ENCODE measurements at places on chromosomes 4 and X.

DNA sequence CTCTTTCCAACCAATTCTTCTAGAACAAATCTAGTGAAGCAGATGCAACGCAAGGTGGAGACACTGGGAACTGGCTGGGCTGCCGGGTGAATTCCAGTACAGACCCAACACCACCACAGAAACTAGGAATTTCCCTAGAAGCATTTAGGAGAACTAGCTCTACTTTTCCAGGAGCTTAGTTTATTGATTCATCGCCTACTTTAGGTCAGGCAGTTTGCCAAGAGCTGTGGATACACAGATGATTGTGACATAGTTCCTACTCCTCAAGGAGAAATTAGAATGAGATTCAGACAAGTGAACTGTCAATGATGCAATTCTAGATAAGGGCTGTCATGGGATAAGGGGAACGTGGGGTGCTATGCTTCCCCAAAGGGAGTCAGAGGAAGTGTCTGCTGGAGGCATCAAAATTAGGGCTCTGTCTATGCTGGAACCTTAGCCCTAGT lies 350.0 kb downstream of the CAMK2D start:
- no peak for DNase-seq

DNA sequence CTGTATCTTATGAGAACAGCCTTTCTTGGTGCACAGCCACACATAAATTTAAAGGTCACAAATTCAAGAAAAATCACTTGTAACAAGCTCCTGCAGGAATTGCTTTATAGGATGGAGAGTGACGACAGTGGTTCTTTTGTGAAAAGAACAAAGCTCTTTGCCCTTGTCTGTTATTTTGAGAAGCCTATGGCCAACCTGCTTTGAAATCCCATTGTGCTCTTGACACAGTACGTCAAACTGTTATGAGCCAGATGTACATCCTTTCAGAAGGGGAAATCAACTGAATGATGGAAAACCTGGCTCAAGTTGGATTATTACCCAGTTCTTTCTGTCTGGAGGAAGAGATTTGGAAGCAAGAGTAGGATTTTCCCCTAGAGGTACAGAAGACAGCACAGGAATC lies 1454.2 kb downstream of the ARAP2 start:
- DNase-seq = no peak

- no peak for DNase-seq
These were observed 150.8 kb upstream of the ARHGEF9 start for GRCh38 chrX:63935835-63936234.

DNA sequence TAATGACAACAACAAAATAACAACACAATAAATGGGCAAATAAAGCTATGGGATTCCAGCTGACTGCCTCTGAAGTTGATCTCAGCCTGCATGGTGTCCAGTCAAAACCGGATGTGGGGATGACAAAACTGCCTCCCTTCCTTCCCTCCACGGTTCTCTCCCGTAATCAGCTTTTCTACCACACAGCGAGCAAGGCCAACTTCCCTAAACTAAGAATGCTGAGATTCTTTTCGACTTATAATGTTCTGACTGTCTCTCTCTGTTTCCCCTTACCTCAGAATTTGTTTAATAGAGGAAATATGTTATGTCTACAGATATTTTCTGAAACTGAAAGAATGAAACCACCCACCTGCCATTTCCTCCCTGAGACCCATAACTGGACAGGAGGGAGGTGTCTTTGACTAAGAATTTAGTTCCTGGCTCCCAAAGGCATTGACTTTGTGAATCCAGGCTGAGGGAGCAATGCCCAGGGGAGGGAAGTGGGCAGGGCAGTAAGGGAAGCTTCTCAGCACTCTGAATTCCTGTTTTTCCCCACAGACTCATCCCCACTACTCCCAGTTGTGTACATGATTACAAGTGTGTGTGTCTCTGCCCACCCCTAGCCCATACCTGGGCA lies 1.0 kb upstream of the TLR1 start:
- DNase-seq = no peak

DNA sequence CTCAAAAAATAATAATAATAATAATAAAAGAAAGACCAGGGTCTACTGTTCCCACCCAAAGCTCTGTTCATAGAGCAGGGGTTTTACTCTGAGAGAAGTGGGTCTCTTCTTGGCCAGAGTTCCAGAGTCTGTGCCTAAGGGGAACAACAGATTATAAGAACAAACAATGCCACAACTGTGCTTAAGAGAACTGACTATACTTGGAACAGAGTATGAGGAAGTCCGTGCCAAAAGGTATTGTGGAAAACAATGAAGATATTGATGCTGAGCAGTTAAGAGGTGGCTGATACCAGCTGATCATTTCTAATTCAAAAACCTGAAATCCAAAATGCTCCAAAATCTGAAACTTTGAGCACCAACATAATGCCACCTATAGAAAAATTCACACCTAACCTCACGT lies 229.6 kb downstream of the FBXO8 start:
- DNase-seq = no peak

- DNase-seq = no peak
These were observed 387.6 kb downstream of the PDHA2 start for GRCh38 chr4:96227515-96227914.

DNA sequence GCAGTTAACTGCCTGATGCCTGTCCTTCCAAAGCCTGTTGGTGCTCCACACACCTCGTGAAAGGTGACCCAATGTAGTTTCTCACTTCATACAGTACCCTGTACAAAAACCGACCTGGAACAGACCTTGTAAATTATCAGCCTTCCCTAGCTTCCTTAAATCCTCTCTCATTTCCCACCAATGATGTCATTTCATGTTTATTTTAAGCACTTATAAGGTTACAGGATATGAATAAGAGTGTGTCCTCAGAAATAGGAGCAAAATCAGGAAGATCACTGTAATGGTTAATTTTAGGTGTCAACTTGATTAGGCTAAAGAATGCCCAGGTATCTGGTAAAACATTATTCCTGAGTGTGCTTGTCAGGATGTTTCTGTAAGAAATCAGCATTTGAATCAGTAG lies 44.7 kb downstream of the TMEM150C start:
- no peak for DNase-seq

DNA sequence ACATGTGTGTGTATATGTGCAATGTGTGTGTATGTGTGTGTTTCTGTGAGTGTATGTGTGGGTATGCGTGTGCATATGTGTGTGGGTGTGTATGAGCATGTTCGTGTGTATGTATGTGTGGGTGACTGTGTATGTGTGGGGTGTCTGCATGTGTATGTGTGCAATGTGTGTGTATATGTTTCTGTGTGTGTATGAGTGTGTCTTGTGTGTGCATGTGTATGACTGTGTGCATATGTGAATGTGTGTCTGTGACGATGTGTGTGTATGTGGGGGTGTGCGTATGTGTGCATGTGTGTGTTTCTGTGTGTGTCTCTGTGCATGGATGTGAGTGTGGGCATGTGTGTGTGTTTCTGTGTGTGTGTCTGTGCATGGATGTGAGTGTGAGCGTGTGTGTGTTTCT lies 4.2 kb upstream of the ATP2B3 start:
- no peak for DNase-seq

DNA sequence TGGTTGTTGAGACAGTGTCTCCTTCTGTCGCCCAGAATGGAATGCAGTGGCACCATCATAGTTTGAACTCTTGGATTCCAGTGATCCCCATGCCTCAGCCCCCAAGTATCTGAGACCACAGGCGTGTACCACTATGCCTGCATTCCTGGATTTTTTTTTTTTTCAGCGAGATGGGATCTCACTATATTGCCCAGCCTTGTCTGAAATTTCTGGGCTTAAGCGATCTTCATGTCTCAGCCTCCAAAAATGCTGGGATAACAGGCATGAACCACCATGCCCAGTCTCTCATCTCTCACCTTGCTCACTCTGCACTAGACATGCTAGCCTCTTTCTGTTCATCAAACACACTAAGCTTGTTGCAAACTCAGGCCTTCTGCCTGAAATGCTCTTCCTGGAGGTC lies 104.1 kb downstream of the UBE2K start:
- no peak for DNase-seq

GRCh38 chrX:82384401-82384800 lies 1123.7 kb upstream of the POU3F4 start:
- no peak for DNase-seq
